ENCODE measurements at places on chromosomes 2 and 18. TPM values are rescaled to one million over a fixed set of nuclear protein-coding genes. Genes with fewer than 3 reads are reported as not detected.

Gene PROC
- total RNA-seq = 3.2 TPM

Gene KCNS3
- 1.2 TPM for total RNA-seq

Gene SP140
- total RNA-seq = 0.28 TPM

Gene ATP6V1B1
- total RNA-seq = 2.3 TPM

Gene STARD6
- total RNA-seq = not detected
